ENCODE measurements at places on chromosomes 11 and 22.

GRCh38 chr11:119377112-119377901 lies 4.2 kb downstream of the USP2 start:
- DNase-seq = no peak

- no peak for DNase-seq
Observed at GRCh38 chr22:36797374-36797773, 19.5 kb downstream of the PVALB start.

DNA sequence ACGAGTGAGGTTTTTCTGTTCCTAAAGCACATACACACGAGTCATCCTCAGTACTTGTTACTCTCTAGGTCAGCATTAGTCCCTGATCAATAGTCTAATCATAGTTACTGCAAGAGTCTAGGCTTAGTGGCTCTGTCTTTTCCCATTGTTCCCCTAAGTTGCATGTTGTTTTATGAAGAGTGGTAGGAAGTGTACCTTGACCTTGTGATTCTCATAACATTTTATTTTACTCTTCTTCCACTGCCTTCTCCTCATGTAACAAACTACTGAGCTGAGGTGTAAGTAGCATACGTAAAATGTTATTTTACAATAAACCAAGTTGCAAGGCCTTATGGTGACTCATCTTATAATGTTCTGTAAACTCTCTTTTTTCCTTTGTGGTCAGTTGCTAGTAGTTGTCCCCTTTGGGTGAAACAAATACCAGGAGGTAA lies 15.0 kb downstream of the METTL15 start:
- no peak for DNase-seq

- DNase-seq = no peak
Observed at GRCh38 chr11:106172386-106172991, 95.0 kb downstream of the AASDHPPT start.

GRCh38 chr22:41152902-41153301 lies 52.2 kb upstream of the L3MBTL2 start:
- DNase-seq = no peak

DNA sequence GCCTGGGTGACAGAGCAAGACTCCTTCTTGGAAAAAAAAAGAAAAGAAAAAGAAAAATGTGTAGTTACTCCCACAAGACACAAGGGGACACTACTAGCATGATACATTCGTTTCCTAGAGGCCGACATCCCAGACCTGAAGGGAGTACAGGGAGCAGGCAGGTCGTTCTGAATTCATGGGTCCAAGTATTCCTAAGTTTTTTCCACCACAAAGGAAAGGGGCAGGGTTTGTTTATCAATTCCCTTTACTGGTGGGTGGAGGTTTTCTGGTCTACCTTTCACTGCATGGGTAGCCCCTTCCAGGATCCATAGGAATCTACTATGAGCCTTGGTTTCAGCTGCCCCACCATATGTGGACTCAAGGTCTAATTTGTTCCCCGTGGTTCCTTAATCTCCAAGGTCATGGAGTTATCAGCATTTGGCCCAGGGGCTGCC lies 11.8 kb downstream of the TIGD3 start:
- DNase-seq = no peak

DNA sequence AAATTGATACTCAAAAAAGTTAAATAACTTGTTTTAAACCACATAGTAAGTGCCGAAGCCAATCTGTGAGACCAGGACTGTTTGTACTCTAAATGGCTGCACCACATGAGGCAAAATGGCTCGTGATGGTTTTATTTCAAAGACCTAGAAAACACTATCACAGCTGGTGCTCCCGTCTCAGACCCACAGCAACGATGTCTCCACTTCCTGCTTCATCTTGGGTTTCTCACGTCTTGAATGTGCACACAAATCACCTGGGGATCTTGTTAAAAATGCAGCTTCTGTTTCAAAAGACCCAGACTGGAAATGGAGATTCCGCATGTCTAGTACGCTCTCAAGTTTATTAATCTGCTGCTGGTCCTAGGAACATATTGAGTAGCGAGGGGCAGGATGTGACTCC lies 1.2 kb downstream of the CD3E start:
- DNase-seq = no peak

DNA sequence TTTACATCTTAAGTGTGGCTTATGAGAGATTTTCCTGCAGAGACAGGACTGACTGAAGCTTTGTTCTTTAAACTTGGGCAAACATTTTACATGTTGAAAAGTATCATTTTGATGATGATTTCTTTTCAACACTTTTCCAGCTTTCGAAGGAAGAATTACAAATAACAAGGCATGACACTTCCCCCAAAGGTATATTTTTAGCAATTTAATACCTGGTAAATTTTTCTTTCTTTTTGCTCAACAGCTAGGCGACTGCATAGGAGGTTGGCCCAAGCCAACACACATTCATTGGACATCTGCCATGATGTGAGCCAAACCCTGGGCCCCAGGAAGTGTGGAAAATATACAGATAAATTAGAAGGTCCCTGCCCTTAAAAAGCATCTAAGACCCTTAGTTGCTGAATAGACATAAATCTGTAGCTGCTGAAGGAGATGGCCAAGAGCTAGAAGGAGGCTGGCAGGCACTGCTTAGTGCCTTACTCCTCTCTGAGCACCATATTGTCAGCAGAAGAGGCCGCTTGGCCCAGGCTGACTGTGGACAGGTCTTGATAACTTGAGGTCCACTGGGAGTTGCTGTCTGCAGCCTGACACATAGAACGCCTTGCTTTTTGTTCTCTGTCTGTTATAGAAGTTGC lies 53.3 kb upstream of the CD44 start:
- no peak for DNase-seq

DNA sequence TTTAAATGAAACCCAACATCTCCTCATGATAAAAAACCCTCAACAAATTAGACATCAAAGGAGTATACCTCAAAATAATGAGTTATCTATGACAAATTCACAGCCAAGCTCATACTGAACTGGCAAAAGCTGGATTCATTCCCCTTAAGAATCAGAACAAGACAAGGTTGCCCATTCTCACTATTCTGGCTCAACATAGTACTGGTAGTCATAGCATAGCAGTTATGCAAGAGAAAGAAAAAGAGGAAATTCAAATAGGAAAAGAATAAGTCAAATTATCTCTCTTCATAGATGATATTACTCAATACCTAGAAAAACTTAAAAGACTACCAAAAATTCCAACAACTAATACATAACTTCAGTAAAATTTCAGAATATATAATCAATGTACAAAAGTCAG lies 29.4 kb upstream of the XKR3 start:
- DNase-seq = no peak

- DNase-seq = no peak
Observed at GRCh38 chr11:70646272-70647049, 248.1 kb downstream of the CTTN start.

GRCh38 chr11:68649851-68650555 lies 34.3 kb upstream of the GAL start:
- DNase-seq = no peak

- DNase-seq = no peak
Observed at GRCh38 chr11:71998649-71999310, at the start of gene IL18BP. Gene IL18BP, plus strand, starts transcription at chr11:71998909. Its CDS starts 1,076 bp downstream, at chr11:71999985.

DNA sequence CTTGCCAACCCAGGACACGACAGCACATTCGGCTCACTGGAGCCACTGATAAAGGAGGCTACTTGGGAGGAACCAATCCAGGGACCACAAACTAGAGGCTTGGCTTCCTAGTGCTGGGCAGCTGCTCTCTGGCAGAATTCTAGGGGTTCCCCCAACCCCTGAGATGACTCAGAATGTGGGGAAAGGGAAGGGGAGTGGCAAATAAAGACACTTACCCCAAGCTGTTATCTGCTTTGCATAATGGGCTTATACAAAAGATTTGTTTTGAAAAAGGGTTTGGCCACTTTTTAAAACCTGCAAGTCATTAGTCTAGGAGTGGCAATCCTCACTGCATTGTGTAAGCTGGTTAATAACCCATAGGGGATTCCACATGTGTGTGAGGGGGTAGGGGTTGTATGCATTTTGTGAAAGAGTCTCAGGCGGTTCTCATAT lies 64.1 kb upstream of the LMO1 start:
- DNase-seq = no peak

- no peak for DNase-seq
Observed at GRCh38 chr11:15884777-15885540, 471.4 kb downstream of the SOX6 start.

DNA sequence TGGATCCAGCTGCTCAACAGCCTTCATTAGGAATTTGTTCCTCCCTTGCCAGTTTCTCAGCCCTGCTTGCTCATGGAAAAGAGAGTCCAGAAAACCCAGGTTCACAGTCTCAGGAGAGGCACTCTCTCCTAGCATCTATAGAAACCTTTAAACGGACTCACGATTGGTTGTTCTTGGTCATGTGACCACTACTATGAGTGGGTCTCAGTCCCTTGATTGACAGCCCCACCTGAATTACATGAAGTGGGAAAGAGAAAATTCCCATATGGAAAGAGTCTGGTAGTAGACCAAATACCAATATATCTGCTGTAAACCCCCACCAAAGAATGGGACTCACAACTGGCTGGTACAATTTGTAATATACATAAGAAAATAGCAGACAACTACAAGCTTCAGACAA lies 54.4 kb downstream of the COMMD9 start:
- DNase-seq = no peak

DNA sequence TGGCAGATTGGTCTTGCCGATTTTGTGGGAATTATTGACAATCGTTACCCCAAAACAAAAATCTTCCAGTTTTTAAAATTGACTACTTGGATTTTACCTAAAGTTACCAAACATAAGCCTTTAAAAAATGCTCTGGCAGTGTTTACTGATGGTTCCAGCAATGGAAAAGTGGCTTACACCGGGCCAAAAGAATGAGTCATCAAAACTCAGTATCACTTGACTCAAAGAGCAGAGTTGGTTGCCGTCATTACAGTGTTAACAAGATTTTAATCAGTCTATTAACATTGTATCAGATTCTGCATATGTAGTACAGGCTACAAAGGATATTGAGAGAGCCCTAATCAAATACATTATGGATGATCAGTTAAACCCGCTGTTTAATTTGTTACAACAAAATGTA lies 37.2 kb downstream of the IGLL1 start:
- DNase-seq = no peak

DNA sequence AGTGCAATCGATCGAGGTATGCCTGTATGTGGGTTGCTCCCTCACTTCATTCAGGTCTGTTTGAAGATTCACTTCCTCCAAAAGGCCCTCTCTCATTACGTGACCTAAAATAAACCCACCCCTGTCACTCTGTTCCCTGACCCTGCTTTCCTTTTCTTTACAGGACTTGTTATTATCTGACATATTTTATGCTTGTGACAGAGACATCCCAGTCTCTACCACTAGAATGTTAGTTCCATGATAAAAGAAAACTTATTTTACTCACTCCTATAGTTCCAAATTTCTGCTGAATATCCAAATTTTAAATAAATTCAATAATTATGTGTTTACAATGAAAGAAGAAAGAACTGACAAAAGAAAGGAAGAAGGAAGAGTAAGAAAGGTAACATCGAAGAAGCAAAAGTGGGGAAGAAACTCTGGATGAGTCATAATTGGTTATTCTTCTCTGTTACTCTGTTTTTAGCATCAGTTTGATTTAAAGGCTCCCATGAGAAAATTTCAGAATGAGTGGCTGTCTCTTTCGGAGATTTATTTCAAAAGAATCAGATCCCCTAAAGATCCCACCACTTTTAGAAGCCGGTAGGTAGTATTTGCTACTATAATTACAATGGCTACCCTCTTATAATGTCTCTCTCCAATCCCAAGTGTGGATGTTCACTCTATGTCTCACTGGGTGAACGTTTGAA lies 33.5 kb downstream of the ENTHD1 start:
- no peak for DNase-seq

DNA sequence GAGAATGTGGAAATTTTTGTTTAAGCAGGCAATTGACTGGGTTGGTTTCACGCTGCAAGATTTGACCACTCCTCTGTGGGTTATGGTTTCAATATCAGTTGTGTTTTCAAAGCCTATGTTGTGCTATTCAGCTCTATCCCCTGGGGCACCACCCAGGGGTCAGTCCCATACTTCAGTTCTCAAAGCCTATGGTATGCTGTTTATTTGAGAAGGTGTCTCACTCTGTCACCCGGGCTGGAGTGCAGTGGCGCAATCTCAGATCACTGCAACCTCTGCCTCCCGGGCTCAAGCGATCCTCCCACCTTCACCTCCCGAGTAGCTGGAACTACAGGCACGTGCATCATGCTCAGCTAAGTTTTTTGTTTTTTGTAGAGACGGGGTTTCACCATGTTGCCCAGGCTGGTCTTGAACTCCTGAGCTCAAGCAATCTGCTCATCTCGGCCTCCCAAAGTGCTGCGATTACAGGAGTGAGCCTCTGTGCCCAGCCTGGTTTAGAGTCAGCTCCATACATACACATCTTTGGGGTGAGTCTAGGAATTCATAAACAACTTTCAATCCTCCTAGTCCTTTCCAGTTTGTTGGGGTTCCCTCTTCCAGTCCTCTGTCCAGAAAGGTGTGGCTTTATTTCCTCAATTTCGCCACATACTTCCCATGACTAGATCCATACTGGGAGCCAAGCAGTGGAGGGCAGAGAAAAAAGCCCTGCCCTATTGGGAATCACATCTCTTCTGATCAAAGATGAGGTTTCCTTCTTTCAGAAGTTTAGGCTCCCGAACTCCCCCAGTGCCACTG lies 35.0 kb upstream of the MAPK1 start:
- DNase-seq = no peak

- no peak for DNase-seq
Observed at GRCh38 chr22:21031545-21032036, 770 bp downstream of the SLC7A4 start.

DNA sequence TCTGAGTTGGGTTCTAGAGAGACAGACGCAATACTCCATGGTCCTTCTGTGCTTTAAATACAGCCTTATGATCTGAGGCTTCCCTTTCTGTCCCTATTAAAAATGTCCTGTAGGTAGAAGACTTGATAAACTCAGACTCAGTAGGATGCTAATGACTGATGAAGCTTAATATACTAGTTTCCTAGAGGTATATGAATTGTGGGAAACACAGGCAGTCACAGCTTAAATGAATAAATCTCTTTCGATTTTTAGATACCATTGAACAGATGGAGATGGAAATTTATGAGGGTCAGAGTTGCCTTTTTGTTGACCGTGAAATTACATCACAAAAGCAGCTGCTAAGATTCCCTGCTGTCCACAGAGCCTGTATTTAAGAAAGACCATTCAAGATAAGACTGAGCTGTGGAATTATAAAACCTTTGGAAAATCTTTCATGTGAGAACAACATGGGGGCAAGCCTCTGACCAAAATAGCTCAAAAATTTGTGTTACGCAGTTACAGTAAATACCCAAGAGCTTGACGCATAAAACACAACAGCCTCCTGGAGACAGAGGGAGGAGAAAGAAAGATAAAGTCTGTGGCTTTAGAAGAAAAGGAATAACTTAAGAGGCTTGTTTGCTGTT lies 172.3 kb downstream of the AASDHPPT start:
- DNase-seq = no peak

DNA sequence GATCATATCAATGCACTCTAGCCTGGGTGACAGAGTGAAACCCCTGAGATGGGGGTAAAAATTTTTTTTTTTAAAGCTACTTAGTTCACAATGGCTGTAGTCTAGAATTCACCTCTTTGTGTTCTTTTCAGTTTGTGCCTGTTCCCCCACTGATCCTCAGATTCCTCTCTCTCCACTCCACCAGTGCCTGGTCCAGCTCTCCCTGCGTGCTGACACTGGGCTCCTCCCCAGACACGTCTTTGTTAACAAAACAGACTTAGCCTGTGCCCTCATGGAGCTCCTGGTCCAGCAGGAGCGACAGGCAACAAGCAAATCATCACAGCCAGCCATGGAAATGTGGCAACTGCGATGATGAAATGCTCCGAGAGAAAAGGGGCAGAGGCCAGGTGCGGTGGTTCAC lies 34.0 kb downstream of the IFT27 start:
- DNase-seq = no peak

- DNase-seq = no peak
Observed at GRCh38 chr11:64742889-64743590, 902 bp downstream of the RASGRP2 start.

GRCh38 chr22:36286096-36286957 lies 33.4 kb downstream of the APOL1 start:
- no peak for DNase-seq

- no peak for DNase-seq
Observed at GRCh38 chr11:109439684-109440083, 17.7 kb downstream of the C11orf87 start.
